ENCODE measurements at places on chromosomes 6 and 20. TPM values are rescaled to one million over a fixed set of nuclear protein-coding genes. Genes with fewer than 3 reads are reported as not detected.
A peak's percentile ranks its signal among the peaks of the same experiment; 100 is the strongest.

- DNase-seq, result no peak
These were observed 48.5 kb upstream of the HACE1 start for GRCh38 chr6:104908031-104908887.

The NRM gene
- 3.6 TPM for total RNA-seq

DNA sequence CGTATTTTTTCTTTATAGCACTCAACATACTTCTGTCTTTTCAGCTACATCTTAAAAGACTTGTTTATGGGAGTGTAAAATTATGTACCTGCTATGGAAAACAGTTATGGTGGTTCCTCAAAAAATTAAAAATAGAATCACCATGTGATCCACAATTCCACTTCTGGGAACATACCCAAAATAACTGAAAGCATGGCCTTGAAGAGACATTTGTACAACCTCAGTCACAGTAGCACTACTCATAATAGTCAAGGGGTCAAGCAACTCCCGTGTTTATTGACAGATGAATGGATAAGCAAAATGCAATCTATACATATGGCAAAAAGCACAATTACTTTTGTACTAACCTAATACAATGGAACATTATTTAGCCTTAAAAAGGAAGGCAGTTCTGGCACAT is 74.5 kb downstream of the METTL24 start:
- no peak for DNase-seq

DNA sequence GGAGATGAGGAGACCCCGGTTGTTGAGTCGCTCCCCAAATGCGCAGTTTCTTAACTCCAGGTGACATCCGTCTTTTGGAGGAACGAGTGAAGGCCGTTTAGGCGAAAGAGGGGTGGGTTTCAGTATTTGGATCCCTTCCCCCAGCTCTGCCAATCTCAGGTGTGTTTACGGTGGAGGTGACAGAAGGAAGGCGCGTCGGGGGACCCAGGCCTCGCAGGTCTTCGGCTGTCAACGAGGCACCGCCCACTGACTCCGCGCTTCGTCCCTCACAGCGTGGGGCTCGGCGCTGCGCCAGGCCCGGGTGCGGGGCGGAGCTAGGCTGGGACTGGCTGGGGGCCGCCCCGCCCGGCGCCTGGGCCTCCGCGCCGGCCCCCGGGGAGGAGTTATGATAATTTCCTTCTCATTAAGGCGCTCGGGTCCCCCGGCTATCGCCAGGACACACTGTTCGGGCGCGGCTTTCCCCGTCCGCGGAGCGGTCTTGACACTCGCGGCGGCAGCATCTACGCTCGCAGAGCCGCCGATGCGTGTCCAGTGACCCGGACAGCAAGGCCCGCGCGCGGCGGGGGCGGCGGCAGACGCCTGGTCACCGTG is at the start of gene TFAP2C:
Gene TFAP2C, plus strand, starts transcription at position 434 of the 591 bp plus-strand sequence. CDS start 239 bp downstream, outside the sequence.
- no peak for DNase-seq

DNA sequence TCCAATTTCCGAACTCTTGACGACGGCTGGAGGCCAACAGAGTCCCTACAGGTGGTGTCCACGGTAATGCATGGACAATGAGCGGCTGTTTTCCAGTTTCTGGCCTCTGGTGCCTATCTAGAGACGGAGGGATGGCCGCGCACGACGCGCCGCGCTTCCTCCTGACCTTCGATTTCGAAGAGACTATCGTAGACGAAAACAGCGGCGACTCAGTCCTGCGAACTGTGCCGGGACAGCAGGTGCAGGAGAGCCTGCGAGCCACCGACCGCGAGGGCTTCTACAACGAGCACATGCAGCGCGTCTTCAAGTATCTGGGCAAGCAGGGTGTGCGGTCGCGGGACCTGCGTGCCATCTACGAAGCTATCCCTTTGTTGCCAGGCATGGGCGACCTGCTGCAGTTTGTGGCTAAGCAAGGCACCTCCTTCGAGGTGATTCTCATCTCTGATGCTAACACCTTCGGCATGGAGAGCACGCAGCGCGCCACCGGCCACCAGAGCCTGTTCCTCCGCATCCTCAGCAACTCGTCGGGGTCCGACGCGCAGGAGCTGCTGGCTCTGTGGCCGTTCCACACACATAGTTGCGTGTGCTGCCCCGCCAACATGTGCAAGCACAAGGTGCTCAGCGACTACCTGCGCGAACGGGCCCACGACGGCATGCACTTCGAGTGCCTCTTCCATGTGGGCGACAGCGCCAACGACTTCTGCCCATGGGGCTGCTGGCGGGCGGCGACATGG is 169.4 kb downstream of the CDK19 start:
- no peak for DNase-seq

GRCh38 chr6:124722141-124722878 is 239.9 kb upstream of the RNF217 start:
- DNase-seq, result peak; percentile 17

GRCh38 chr6:37711331-37712241 is 13.9 kb upstream of the MDGA1 start:
- no peak for DNase-seq

The KATNA1 gene
- 23.7 TPM for total RNA-seq

GRCh38 chr6:106372838-106373501 is 12.5 kb downstream of the CRYBG1 start:
- no peak for DNase-seq

DNA sequence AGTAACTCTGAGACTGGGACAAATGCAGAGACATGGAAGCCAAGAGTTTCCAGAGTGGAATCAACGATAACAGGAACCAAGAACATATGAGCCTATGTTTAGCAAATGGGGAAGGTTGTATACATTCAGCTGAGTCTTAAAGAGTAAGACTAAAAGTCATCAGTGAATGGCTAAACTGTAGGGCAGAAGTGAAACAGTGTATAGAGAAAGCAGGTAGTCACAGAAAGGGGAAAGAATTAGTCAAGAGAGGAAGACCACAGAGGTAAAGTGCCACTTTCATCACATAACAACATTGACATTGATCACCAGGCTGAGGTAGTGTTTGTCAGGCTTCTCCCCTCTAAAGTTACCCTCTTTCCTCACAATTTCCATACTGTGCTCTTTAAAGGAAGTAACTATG is 306.5 kb upstream of the SPTLC3 start:
- DNase-seq, result no peak

DNA sequence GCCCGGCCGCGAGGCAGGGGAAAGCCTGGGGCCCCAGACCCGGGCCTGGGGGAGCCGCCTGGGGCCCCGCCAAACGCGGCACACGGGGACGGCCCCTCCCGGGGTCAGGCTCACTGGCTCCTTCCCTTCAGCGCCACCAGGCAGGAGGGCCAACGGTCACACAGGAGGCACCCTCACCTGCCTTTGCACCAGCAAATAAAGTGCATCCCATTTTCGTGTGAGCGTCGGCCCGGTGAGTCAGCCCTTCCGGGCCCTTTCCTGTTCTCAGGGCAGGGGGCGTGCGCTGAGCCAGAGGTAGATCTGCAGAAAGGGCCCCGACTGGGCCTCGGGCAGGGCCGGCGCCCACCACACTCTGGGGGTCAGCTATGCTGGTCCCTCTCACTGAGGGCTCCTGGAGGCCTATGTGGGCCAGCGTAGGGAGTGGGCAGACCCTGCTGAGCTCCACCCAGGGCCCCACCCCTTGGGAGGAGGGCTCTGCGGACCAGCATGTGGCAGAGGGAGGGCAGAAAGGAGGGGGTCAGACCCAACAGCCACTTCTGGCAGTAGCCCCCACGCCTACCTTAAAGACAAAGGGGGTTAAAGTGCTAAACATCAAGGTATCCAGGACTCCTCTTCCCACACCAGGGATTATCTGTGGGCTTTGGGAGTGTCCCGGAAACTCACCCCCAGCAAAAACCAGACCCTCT is 931 bp upstream of the UCKL1 start:
- no peak for DNase-seq

The ARMH2 gene
- total RNA-seq, result not detected

DNA sequence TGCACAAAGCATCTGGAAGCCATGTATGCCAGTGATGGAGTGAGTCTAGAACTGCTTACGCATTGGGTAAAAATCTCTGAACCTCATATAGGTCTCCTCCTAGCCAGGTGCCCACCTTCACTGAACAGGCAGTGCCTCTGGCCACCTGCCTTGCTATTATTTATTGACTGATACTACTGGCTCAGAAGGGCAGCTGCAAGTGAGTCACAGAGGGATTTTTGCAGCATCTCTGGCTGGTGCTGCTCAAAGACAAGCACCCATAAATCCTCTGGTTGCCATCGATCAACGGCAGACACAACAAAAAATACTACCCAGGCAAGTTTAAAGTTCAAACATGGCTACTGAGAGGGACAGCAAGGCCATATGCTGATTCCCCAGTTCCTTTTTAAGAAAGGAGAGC is 279.4 kb downstream of the UBE3D start:
- no peak for DNase-seq

The GPR6 gene
- total RNA-seq, result not detected

The FERMT1 gene
- 8.2 TPM for total RNA-seq

The ELOVL4 gene
- 60.1 TPM for total RNA-seq

DNA sequence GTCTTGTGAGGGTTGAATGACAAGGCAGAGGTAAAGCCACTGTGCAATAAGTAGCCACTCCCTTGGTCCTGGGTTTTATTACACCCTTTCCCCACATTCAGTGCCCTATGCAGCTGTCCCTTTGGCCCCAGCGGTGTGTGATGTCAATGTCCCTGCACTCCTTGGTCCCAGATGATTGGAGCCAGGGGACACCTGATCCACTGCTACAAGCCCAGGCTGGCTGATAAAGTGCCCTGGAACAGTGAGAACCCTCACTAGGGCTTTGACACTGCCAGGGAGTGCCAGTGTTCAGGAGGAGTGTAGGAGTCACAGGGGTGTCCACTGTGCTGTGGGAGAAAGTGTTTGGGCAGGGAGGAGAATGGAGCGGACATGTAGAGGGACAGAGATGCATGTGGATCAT is 30.4 kb downstream of the GABRR1 start:
- no peak for DNase-seq

The KIF6 gene
- total RNA-seq, result 0.79 TPM

The TRDN gene
- total RNA-seq, result 25.3 TPM

DNA sequence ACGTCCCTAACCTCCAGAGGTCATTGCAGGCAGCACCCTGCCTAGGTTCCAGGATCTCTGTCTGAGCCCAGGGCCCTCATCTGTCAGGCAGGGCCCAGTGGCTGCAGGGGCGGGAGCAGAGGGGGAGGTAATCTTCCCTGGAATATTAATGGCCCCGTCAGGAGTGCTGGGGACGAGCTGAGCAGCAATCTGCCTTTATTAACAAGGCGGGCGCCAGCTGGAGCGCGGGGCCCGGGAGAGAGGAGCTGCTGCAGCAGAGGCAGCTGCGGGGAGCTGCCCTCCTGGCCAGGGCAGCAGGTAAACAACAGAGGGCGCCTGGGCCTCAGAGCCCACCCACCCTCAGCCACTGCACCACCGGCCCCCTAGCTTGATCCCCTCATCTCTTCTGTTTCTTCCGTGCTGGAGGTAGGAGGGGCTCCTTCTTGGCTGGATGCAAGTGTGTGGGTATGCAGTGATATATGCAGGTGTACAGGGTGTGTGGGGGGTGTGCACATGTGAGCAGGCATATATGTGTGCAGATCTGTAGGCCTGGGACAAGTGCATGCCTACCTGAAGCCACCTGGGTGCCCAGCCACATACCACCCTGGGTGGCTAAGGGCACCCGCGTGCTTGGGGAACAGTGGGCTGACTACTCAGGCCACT is 131.8 kb upstream of the MLN start:
- no peak for DNase-seq

GRCh38 chr6:6851059-6851948 is 256.5 kb upstream of the RREB1 start:
- DNase-seq, result no peak

DNA sequence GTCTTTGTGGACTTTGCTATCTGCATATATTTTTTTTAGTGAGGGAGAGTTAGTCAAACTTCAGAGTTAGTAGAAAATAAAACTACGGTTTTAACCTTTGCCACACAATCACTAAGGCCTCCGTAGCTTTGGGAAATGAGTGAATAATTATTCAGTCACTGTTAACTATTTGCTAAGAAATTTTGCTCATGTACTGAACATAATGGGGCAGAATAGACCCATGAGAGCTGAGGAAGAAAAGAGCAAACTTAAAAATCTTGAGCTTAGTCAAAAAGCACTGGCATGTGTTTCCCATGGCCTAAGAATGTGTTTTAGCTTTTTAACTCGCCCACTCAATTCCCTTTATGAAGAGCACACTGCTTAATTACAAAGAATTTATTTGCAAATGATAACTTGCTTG is 60.4 kb upstream of the SUPT3H start:
- no peak for DNase-seq

- DNase-seq, result no peak
These were observed 24.8 kb upstream of the PHACTR3 start for GRCh38 chr20:59579404-59580145.

The HMGA1 gene
- 38.5 TPM for total RNA-seq

Measured in skin of body (tissue), 3 donors.